ENCODE measurements at places on chromosomes 13 and 19.

DNA sequence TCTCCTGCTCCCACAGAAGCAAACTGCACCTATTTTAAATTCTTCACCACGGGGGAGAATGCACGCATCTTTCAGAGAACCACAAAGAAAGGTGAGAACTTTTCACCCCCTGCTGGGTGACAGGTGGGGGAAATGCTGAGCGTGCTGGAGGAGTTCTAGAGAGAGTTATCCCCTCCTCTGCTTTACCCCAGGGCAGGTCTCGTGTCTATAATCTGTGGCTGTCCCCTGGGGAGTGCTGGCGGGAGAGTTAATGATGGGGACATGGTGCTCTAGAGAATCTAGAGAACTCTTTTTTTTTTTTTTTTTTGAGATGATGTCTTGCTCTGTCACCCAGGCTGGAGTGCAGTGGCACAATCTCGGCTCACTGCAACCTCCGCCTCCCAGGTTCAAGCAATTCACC lies 6.8 kb downstream of the CACNG6 start:
- no peak for DNase-seq

DNA sequence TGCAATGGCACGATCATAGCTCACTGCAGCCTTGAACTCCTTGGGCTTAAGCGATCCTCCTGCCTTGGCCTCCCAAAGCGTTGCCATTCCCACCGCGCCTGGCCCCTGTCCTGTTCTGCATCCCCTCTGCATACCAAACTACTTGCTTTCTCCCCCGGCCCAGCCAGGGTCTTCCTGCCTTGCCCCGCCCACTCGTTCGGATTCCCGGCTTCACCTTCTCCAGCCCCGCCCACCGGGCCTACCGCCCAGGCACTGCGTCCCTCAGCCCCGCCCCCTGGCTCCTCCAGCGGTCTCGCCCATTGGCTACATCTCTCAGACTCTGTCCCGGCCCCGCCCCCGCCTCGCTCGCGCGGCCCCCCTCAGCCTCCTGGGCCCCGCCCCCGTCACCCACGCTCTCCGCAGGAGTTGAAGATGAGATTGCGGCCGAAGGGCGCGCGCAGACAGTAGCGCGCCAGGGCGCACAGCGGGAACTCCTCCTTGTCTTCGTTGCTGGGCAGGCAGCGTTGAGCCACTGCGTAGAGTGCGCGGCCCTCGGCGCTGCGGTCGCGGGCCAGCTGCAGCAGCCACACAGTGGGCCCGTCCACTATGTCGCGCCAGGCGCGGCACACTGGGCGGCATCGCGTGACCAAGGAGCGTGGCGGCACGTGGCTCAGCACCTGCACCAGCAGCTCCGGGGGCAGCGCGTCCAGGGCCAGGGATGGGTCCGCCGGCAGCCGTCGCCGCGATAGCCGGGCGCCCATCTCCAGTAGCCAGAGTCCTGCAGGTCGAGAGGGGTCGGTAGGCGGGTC lies 19.0 kb downstream of the MRPS12 start:
- peak; percentile 82 for DNase-seq

DNA sequence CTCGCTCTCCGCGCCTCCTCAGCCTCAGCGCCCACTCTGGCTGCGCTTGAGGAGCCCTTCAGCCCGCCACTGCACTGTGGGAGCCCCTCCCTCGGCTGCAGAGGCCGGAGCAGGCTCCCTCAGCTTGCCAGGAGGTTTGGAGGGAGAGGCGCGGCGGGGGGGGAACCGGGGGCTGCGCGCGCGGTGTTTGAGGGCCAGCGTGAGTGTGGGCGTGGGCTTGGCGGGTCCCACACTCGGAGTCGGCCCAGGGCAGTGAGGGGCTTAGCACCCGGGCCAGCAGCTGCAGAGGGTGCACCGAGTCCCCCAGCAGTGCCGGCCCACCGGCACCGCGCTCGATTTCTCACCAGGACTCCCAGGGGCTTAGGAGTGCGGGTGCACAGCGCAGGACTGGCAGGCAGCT lies 1220.9 kb downstream of the PCDH9 start:
- no peak for DNase-seq

- no peak for DNase-seq
These were observed 967.4 kb downstream of the EFNB2 start for GRCh38 chr13:105567951-105568525.

DNA sequence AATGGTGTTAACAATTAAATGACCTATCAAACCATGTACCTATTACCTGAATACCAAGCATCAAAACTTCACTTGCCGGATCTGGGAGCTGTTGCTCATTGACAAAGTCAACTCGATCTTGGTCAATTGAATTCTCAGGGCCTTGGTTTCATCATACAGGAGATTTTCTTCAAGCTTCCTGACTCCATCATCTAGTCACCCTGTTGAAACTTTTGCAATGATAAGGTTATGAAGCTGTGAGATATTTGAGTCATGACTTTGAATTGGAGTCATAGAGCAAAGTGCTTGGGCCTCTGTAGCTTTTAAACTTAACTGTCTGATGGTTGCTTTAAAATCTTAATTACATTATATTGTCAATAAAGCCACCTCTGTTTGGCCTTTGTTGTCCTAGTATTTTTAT lies 260.9 kb downstream of the COG6 start:
- no peak for DNase-seq

GRCh38 chr19:1151037-1151724 lies 22.9 kb downstream of the SBNO2 start:
- DNase-seq = no peak

DNA sequence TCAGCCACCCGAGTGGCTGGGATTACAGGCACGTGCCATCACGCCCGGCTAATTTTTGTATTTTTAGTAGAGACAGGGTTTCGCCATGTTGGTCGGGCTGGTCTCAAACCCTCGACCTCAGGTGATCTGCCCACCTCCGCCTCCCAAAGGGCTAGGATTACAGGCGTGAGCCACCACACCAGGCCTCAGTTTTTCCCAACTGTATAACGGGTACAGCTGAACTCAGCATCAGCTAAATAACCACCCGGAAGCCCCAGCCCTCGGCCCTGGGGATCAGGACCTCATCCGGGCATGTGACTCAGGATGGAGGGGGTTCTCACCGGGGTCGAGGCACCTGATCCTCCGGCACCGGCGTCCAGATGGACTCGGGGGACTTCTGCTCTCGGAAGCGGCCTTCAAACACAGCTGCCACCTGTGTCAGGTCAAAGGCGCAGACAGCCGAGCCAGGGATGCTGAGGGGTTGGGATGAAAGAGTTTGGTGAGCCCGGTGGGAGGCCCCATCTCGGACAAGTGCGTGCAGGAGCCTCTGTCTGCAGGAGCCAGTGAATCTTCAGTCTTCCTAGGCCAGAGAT lies 8.9 kb downstream of the SEMA6B start:
- DNase-seq = no peak

DNA sequence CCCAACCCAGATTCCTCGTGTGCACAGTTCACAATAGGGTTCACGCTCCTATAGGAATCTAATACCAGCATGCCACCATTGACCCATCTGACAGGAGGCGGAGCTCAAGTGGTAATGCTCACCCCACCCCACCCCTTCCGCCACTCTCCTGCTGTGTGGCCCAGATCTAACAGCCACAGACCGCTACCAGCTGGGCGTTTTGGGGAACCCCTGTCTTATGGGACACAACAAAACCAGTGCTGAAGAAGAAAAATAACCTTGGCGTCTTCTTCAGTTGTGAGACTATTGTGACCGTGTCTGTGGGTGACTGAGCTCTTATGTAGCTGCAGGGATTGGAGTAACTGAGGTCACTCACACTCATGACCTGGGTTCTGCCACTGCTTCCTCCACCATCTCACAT lies 5.2 kb upstream of the OR10H1 start:
- no peak for DNase-seq

- no peak for DNase-seq
These were observed 769.0 kb upstream of the SLITRK1 start for GRCh38 chr13:84651288-84651687.

DNA sequence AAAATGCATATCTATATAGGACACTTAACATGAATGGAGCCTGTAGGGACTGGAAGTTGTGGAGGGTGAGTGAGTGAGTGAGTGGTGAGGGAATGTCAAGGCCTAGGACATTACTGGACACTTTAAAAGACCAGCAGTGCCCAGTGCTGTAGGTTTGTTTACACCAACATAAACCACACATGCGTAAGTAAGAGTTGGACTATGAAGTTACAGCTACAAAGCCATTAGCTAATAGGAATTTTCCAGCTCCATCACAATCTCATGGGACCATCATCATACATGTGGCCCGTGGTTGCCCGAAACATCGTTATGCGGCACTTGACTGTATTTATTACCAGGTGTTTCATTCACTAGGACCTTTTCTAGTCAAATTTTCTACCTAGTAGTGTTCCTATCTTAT lies 49.2 kb downstream of the LATS2 start:
- no peak for DNase-seq

DNA sequence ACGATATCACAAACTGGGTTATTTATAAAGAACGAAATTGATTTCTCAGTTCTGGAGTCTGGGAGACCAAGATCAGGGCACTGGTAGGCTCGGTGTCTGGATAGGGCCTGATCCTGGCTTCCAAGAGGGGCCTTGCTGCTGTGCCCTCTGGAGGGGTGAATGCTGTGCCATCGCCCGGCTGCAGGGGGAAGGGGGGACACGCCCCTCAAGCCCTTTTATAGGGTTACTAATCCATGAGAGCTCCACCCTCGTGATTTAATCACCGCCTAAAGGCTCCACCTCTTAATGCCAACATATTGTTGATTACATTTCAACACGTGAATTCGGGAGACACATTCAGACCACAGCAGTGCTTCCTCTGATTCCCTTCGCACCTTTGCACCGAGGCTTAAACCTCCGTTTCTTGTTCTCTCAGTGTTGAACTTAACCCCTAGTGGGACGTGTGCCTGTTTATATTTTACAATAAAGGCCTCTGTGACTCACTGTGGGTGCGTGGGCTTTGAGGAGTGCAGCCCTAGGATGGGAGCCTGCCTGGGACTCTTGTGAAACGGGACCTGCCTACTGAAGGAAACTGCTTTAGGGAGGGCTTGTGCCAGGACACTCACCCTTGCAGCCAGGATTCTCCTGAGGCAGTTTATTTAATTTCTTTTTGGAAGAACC lies 52.4 kb upstream of the SPATA13 start:
- no peak for DNase-seq

DNA sequence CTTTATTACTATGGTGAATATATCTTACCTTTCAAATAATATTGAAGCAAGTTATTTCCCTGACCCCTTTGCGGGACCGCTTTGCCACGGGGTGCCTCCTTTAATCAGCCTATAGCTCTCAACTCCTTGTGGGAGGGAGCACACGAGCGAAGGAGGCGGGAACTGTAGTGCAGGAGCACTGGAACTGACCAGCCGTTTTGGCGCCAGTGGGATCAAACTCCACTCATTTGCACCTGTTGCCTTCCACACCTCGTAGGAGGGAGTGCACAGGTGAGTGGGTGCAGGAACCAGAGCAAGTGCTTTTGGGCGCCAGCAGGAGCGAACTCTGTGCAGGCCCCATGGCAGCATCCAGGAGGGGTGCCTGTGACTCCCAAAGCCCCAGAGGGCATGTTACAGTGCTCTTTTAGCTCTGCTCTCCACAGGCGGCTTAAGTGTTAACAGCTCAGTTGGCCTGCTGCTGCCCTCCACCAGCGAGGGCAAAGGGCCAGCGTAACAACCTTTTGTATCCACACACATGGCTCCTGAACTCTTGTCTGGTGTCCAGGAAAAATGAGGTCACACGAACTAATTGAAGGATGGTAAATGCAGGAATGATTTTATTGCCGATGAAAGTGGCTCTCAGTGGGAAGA lies 206.9 kb downstream of the GGACT start:
- no peak for DNase-seq

DNA sequence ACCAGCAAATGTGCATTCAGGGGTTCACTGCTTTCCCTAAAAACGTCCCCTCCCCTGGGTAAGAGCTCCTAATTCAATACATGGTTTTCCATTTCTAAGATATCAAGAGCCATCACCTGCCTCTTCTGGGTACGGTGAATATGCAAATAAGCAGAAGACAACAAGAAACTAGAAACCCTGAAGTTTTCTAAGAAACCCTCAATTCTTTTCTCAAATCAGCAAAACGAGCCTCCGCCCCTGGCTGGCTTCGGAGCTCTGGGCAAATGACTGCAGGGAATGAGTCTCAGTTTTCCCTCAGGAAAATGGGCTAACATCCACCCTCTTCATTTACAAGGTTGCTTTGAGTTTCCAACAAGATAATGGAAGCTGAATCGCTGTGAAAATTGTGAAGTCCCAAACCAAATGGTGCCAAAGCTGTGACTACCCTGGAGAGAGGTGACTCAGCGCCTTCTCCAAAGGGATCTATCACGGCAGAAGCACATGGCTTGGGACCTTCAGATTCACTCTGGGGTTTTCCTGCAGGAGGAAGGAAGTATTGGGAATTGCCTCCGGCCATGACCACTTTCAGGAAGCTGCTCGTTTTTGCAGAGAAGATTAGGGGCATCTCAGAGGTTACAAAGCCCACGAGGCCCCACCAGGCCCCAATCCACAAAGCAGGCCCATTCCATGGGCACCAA lies 26.6 kb downstream of the KLF2 start:
- DNase-seq = no peak

DNA sequence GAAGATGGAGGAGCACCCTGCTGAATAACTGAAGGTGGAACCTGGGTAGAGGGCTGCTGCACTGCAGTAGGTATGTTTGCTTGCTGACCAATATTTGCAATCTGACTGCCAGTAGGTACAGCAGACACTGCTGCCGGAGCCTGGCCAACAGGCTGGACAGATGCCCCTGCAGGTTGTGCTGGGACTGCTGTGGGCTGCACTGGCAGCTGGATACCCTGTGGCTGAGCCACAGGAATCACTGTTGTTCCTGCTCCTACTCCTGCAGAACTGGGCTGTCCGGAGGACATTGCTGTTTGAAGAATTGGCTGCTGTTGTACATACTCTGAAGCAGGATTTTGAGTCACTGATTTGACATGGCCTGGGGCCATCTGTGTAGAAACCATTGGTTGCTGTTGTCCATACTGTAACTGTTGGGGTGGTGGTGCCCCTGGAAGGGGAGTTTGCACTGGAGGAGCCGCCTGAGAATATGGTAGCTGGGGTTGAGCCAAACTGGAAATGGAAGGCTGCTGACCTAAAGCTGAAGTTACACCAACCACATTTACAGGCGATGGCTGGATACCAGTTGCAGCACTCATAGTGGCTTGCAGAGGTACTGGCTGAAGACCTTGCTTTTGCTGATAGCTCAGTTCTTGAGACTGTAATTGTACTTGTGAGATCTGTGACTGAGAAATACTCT lies 2.2 kb downstream of the TSC22D1 start:
- no peak for DNase-seq

DNA sequence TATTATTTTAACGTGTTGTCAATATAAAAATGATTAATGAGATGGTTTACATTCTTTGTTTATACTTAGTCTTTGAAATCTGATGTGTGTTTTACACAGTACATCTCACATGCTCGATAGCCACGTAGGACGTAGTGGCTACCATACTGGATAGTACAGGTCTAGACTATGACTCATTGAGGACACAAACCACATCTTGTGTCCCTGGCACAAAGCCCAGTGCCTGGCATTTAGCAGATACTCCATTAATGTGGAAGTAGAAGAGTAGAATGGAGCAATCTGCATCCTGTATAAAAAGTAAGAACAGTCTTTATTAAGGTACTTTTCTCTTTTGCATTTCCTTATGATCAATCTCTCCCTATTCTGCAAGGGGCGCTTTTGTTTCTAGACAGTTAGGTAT lies 49.0 kb upstream of the FRY start:
- DNase-seq = no peak

- DNase-seq = no peak
These were observed 19.8 kb downstream of the SERP2 start for GRCh38 chr13:44393391-44393790.

GRCh38 chr13:21065686-21066085 lies 4.3 kb upstream of the LATS2 start:
- no peak for DNase-seq

All from activated naive CD4-positive, alpha-beta T cell treated with Interleukin-2 at 50 U/mL for 16 hours (primary cell).